ENCODE measurements at places on chromosomes 6 and 20.

- no peak for DNase-seq
Measured at GRCh38 chr20:57509665-57510237, 15.2 kb downstream of the CTCFL start.

DNA sequence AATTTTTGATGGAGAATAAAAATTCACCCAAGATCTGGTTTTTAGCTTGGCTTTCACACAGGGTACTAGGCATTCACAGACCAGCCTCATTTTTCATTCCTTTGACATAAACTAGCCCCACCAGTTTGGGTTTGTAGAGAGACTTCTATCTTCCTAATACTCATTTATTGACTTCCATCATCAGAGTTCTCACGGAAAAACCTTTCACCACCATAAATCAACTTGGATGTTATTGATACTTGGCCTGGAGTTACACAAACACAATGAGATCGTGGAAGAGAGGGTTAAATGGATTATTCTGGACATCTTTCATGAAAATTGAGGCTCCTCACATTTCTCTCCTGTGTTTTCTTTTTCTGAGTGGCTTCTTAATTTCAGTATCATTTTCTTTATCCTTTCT, 26.8 kb upstream of the EDN1 start:
- DNase-seq, result no peak

- DNase-seq, result no peak
Measured at GRCh38 chr6:7125290-7125689, 17.5 kb downstream of the RREB1 start.

DNA sequence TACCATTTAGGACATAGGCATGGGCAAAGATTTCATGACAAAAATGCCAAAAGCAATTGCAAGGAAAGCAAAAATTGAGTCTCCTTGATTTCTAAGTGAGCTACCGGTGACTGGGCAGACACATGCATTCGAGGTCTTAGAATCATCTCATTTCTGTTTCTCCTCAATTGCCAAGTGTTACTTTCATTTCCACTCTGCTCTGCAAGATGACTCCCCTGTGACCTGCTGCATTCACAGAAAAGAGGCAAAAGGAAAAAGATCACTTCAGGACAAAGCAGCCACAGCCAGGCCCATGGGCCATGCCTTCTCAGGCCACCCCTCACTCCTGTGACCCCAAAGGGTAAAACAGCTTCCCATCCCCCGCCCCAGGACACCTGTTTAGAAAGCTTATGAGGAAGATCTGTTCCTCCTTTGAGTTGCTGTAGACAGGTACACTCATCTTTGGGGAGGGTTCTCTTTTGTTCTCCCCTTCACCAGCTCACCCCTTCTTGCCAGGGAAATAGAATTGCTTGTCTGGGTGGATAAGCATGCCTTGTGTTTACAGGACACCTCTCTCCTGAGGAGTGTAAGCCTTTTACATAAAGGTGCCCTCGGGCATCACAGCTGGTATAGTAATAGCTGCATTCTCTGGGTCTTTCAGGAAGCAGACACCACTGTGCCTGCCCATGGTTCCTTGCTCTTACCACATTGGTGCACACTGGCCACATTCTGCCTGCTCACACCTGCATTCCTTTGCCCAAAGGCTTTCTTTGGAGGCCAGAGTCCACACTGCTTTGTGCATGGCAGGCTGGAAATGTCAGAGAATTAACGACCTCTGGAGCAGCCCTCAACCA, 105.0 kb downstream of the SLC24A3 start:
- no peak for DNase-seq

DNA sequence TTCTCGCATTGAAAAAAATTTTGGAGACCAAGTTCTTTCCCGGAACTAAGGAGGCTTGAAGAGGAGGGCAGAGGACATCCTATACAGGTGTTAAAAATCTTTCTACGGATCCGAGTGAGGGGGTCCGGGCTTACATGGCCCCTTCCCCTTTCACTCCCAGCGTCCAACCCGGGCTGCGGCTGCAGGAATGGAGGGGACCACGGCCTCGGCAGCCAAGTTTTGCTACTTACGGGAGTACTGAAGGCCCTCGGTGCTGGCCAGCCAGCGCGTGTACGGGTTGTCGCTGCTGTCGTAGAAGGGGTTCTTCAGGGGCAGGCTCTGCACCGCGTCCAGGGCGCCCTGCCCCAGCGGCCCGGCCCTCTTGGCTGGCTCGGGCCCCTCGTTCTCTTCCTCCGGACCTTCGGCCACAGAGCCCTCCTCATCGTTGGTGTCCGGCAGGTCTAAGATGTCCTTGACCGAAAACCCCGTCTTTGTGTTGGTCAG, 642 bp downstream of the NKX2-2 start:
- DNase-seq, result no peak

DNA sequence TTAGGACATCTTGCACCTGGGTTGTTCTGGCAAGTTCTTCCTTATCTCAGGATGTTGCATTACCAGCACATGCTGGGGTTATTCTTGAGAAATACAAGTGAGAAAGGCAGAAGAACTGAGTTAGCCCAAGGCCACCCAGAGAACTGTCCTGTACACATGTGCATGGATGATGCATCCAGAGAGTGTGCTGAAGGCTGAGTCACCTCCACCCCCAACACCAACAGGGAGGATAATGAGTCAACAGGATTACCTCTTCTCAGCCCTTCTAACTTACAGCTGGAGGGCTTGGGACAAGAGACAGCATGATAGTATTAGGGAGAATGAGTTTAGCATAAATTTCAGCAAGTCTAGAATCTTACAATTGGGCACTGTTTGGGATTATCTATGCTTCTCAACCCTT, 8.5 kb downstream of the SCGN start:
- DNase-seq, result no peak

- no peak for DNase-seq
Measured at GRCh38 chr6:105560611-105561066, 157.8 kb upstream of the PREP start.

GRCh38 chr6:9316831-9317230, 881.5 kb upstream of the SLC35B3 start:
- DNase-seq, result no peak

DNA sequence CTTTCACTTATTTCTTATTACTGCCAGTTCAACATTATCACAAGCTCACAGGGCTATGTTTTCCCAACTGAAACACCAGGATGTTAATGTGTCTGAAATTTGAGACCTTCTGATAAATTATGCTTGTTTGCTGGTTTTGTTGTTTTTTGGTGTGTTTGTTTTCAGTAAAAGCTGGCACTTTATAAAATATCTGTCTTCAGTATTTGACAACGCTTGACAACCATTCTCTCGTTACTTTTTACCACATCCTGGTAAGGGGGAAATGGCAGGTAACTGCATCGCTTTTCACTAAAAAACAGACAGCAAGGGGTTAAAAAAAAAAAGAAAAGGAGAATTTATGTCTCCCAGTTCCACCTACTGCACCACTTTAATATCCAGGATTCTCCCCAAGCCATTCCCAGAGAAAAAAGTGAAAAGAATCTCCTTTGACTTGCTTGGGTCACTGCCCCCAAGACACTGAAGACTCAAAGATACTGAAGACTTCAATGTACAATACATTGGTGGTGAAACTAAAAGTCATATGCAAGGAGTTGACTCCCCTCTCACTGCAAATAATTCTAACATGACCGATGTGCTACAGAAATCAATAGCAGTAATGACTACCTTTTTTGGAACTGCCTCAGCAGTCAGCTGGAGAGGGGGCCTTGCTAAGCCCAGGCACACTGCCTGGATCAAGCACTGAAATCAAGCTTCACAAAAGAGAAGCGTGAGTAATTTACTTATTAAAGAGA, 88.9 kb downstream of the HIVEP2 start:
- DNase-seq, result no peak

- DNase-seq, result no peak
Measured at GRCh38 chr6:36197739-36198221, 1.2 kb downstream of the BRPF3 start.

- no peak for DNase-seq
Measured at GRCh38 chr6:74735304-74735703, 470.5 kb downstream of the COL12A1 start.

DNA sequence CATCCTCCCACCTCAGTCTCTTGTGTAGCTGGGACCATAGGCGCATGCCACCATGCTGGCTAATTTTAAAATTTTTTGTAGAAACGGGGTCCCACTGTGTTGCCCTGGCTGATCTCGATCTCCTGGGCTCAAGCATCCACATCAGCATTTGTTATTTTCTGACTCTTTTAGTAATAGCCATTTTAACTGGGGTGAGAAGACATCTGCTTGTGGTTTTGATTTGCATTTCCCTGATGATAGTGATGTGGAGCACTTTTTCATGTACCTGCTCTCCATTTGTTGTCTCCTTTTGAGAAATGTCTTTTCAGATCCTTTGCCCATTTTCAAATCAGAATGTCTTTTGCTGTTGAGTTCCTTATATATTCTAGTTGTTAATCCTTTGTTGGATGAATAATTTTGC, 22.2 kb upstream of the TULP4 start:
- no peak for DNase-seq

DNA sequence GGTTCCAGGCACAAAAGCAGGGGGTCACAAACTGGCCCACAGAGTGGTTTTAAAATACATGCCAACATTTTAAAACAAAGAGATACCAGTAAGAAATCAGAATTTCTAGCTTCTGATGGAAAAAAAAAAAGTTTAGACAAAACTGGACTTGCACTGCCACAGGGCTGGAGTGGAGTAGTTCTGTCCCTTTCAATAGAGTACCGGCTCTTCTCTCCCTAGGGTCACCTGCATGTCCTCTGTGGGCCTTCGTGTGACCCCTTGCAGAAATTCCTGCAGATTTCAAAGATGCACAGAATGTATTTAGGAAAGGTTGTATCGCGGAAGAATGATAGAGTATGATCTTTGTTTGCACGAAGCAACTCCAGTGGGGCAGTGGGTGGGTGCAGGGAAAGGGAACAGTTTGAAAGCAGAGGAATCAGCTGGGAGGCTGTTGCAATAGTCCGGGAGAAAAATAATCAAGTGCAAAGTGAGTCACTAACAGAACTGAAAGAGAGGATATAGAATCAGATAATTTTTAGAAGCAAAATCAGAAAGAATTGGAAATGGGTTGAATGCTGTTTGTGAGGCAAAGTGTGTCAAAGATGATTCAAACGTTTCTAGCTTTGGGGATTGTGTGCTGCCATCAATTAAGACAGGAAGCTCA, 97.3 kb upstream of the STXBP5 start:
- no peak for DNase-seq

DNA sequence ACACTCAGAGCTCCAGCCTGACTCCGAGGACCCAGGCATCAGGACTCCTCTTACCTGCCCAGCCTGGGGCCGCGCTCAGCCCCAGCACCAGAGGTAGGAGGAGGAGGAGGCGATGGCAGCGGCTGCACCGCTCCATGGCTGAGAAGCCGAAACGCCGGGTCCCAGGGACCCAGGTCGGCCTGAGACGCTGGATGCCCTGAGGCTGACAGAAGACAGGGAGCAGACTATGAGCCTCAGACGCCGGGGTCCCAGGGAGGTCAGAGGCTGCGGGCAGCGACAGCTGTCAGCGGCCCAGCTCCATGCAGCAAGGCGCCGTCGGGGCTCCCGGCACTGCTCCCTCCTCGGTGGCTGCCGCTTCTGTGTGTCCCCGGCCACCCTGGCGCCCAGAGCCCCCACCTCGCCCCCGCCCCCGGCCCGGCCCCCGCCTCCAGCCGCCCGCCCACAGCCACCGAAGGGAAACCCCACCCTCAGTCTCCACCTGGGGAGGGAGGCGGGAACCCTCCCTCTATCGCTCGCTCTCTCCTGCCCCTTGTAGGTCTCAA, at the start of gene COL11A2:
TSS of gene COL11A2 (minus strand) at position 363 of the 542 bp plus-strand sequence. CDS start at position 136, 227 bp downstream.
- no peak for DNase-seq

DNA sequence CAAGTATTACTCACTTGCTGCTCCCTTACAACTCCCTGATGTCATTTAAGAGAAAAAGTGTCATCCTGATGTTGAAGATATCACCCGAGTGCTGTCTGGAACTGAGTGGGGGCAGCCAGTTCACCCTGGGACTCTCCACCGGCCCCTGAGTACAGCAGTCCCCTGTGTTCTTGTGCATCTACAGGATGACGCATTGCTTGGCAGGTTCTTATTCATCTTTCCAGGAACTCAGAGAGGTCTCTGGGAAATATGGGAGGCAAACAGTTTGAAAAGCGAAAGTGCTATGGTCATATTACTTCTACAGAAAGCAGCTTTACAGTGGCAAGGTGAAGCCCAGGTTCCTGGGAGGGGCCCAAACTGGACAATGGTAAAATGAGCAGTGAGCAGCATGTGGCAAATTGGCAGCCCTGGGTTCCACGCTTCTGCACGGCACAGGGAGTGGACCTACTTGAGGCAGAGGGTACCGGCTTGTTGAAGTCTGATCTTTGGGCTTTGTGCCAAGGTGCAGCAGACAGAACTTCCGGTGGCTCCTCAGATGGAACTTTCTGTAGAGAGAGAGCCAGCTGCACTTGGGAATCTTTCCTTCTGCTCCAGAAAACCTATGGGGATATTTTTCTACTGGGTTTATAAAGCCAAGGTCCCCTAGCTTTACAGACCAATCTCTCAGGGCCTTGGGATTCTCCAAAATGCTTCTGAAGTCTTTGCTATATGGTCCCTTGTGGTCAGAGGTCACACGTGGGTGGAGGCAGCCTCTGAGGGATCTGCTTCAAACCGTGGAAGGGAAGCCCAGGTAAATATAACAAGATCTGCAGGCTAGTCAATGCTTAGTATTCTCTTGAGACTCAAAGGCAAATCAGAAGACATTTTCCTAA, 128.3 kb downstream of the MAP3K7 start:
- DNase-seq, result no peak

GRCh38 chr20:408843-409696, 971 bp downstream of the RBCK1 start:
- DNase-seq, result no peak

GRCh38 chr20:17315407-17316231, 88.8 kb downstream of the PCSK2 start:
- no peak for DNase-seq

DNA sequence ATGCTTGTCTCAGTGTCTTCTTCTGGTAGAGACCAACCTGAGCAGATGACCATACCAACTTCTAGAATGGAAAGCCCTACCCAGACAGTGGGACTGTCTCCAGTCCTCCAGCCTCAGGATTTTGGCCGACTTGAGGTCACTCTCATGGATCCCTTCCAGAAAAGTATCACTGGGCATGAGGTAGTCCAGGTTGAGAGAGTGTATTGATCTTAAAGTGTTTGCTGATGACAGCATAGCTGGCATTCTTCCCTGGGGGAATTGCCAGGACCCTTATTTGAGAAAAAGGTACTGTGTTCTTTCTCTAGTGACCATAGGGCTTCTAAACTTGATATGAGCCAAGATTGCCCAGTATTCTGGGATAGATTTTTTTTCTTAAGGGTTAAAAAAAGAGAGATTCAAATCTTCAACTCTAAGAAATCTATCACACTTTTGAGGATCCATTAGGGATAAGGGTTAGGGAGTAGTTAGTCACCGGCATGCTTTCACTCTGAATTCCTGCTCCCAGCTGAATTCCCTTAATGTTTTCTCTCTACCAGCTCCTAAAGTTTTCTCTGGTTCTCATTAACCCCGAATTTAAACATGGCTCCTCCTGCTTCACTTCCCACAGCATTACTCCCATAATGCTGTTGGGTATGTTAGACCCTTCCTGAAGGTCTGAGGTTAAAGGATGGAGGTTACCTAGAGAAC, 73.6 kb upstream of the FLRT3 start:
- no peak for DNase-seq

Data from cortex of kidney (tissue), 1 donor.